Thymus (tissue), 14 donors: ENCODE measurements at places on chromosomes 12 and 14.

- no peak overlapping the region for H3K4me3 ChIP-seq
- H3K36me3 ChIP-seq, result no peaks in the 10 kb centered on the region
- H3K27me3 ChIP-seq, result no peaks in the 10 kb centered on the region
- H3K4me1 ChIP-seq, result peaks cover 9% of the 10 kb centered on the region
Observed at GRCh38 chr14:103856607-103857006, 9.2 kb upstream of the PPP1R13B start.

DNA sequence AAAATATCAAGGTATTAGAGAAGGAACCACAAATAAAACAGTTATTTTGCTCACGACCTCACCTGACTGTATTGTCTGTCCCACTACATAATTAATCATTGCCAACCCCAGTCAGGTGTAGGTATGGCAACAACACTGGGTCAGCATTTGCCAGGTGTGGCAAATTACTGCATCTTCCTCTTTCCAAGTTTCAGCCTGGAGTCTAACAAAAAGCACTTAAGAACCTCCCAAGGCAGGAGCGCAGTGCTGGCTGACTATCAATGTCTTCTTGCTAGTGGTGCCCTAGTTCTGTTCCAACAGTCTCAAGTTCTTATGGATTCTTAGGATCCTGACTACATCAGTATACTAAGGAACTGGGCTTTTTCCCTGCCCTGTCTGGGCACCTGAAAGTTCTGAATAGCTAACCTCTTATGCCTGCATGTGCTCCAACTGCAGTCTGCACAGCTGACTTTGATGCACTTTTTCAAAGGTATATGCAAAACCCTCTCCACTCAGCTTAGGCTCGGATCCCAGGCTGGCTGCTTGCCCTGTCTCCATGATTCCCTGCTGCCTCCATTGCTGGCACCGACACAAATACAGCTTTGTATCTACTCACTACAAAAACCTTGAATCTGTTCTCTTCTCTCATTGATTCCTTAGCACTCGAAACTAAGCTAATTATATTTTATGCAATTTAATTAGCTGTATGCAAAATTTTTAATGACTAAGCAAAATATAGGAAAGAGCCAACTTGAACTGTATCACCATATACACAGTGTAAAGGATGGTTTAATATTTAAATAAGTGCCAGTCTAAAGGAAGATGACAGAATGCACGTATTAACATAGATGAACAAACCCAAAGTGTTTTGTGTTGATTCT lies 113.3 kb downstream of the PRKD1 start:
- H3K4me3 ChIP-seq, result no peak overlapping the region
- no peak for DNase-seq
- H3K27ac ChIP-seq, result no peak overlapping the region

GRCh38 chr12:19925841-19926240 lies 442.5 kb upstream of the PDE3A start:
- H3K4me1 ChIP-seq, result no peaks in the 10 kb centered on the region
- no peaks in the 10 kb centered on the region for H3K27me3 ChIP-seq
- no peak overlapping the region for H3K4me3 ChIP-seq
- no peak overlapping the region for H3K27ac ChIP-seq
- DNase-seq, result no peak

DNA sequence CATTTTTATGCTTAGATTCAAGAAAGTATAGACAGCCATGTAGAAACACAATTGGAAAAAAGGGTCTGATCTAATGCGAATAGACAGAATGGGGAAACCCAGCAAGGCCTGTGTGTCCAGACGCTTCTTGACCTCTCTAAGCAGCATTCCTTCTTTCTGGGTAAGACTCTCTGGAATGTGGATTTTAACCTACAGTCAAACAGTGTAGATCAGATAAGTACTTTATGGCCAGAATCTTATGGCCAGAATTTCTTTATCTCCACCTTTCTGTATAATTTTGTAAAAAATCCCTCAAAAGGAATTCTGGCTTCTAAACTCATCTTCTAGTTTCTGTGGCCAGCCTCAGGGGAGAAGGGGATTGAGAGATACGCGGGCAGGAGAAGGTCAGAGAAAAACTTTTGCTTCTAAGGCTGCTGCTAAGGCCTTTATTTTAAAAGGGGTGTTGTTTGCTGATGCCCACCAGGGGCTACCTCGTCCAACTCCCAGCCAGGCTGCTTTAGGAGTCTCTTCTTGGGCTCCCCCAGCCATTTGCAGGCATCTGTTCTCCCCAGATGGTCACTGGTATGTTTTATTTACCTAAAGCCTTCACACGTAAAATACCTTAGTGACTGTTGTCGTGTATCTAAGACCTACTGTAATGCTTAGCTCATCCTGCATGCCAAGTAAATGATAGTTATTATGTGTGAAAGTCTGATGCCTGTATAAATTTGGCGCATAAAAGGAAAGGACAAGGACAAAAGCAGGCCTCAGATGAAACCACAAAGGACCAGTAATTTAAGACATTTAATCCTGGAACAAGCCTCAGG lies 68.4 kb downstream of the ANO6 start:
- H3K27ac ChIP-seq, result no peak overlapping the region
- H3K36me3 ChIP-seq, result peaks cover 9% of the 10 kb centered on the region
- H3K27me3 ChIP-seq, result no peaks in the 10 kb centered on the region
- H3K4me3 ChIP-seq, result no peak overlapping the region
- no peaks in the 10 kb centered on the region for H3K4me1 ChIP-seq

- no peak for DNase-seq
- H3K27ac ChIP-seq, result peak overlapping the region; percentile 19
- H3K4me3 ChIP-seq, result peak overlapping the region; percentile 4
Observed at GRCh38 chr14:101875727-101876554, 88.4 kb upstream of the DYNC1H1 start.

DNA sequence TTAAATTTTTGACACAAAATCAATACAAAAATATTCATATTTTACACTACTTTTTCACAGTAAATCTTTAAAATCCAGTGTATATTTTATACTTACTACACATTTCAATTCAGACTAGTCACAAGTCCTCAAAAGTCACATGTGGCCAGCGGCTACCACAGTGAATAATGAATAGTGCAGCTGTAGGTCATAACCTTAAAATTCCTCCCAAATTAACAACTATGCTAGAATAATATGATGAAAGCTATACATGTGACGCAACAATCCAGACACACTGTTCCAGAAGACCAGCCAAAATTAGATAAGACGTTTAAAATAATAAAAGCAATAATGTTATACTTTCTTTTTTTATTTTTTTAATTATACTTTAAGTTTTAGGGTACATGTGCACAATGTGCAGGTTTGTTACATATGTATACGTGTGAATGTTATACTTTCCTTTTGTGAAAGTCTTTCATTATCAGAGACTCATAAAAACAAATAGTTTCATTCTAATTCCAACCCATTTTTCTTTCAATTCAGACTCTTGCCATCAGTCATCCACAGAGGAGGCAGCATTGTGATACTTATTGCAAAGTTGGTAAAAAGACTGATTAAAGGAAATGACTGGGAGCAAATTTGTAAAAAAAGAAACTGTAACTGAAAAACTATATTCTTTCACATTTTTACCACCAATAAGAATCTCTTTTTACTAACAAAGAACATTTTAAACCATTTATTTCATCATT lies 67.0 kb downstream of the C2CD5 start:
- no peaks in the 10 kb centered on the region for H3K27me3 ChIP-seq
- no peaks in the 10 kb centered on the region for H3K4me1 ChIP-seq
- no peak overlapping the region for H3K27ac ChIP-seq
- H3K36me3 ChIP-seq, result peaks cover 4% of the 10 kb centered on the region
- DNase-seq, result no peak

DNA sequence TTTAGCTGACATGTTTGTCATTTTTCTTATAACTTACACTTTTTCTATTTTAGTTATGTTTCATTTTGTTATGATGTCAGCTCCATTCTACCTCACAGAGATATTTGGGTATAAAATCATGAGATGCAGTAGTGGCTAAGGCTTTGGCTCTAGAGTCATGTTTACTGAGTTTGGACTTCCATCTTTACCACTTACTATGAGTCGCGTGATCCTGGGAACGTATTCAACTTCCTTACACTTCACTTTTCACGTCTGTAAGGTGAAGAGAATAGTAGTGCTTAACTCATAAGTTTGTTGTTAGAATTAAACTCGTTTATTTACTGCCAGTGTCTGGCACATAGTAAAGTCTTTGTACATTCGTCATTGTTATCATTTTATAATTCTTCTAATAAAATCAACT lies 126.3 kb downstream of the ERC1 start:
- H3K4me1 ChIP-seq, result no peaks in the 10 kb centered on the region
- no peaks in the 10 kb centered on the region for H3K36me3 ChIP-seq
- DNase-seq, result no peak
- H3K4me3 ChIP-seq, result no peak overlapping the region

GRCh38 chr12:88691811-88692210 lies 111.5 kb upstream of the KITLG start:
- no peaks in the 10 kb centered on the region for H3K4me1 ChIP-seq
- H3K27me3 ChIP-seq, result no peaks in the 10 kb centered on the region
- no peak for DNase-seq
- no peak overlapping the region for H3K27ac ChIP-seq
- H3K36me3 ChIP-seq, result no peaks in the 10 kb centered on the region

DNA sequence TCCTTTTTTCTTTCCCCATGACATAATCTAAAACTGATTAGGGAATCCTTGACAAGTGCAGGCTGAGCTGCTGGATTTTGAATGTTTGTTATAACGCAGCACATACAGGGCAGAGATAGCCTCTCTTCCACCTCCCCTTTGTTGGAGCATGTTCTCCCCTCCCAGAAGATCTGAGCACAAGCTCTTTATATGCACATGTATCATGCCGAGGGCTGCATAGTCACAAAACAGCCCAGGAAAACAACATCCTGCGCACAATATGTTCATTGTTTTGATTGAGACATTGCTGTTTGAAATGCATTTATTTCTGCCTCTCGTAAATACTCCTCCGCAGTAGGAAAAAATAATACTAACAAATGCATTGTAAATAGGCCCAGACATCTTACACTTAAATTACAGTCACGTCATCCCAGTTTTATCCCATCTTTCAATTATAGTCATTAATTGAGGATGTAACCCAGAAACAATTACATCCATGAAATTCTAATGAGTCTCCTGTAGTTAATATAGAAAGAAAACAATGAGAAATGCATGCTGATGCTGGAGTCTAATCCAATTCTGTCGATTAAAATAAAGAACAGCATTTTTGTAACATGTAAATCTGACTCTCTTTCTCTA lies 401.8 kb downstream of the BTG1 start:
- no peaks in the 10 kb centered on the region for H3K36me3 ChIP-seq
- no peaks in the 10 kb centered on the region for H3K27me3 ChIP-seq
- no peak overlapping the region for H3K27ac ChIP-seq

- H3K4me1 ChIP-seq, result peaks cover 18% of the 10 kb centered on the region
- DNase-seq, result no peak
- H3K4me3 ChIP-seq, result no peak overlapping the region
- no peaks in the 10 kb centered on the region for H3K36me3 ChIP-seq
Observed at GRCh38 chr14:69190191-69190590, 1.1 kb upstream of the EXD2 start.

DNA sequence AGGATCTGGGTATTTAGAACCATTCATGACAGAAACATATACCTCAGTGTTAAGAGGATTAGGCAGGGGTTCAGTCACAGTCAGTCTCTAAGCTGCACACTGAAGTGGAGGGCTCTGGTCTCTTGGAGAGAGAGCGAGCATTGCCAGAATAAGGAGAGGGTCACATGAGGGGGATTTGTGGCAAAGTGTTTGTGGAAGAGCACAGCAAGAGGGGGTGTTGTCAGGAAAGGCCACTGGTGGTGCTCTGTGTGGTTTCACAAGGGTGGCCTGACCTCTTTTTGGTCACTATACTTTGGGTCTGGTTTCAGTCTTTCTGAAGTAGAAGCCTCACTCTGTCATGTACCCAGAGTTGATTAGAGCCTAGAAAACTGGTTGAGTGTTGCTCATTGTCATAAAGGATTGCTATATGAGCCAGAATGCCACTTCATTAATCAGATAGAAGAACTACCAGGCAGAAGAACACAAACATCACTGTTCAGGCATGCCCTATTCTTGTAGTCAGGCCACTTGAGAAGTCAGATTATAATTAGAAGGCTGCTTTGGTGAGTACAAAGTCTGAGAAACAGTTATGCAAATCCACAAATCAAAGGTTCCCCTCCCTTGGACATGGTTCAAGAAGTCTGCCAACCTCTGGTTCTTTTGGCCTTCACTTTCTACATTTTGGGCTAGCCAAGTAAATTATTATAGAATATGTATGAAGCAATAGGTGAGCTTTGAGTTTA lies 8.4 kb downstream of the TMEM19 start:
- H3K36me3 ChIP-seq, result peaks cover 2% of the 10 kb centered on the region
- DNase-seq, result no peak
- no peak overlapping the region for H3K27ac ChIP-seq
- H3K4me3 ChIP-seq, result no peak overlapping the region
- no peaks in the 10 kb centered on the region for H3K27me3 ChIP-seq

DNA sequence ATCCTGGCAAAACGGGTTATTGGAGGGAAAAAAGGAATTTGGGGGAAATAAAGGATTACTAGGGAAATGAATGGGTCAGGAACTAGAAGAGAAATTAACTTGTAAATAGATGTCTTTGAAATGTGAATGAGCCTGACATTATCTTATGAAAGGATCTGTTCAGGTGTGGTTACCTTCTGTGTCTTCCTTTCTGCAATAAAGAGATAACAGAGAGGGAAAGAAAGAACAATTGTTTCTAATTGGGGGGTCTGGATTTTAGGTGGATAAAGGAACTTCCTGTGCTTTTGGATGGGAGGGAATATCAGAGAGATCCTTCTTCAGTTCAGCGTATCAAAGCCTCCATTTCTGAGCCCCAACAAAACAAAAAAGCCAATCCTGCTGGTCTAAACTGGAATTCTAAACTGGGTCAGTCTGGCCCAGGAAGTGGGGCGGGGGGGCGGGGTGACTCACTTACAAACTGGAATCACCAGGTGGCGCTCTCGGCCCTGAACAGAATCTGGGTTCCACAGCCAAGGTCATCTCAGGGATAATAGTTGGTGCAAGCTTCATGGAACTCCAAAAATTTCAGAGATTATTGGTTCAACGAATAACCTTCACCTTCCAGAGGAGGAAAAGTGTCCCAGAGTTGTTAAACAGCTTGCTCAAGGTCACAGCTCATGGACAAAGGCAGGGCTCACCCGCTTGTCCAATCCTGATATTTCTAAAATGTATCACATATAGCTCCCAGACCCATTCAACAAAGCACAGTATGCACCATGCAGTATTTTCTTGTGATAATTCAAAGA lies 15.2 kb upstream of the PEBP1 start:
- H3K27me3 ChIP-seq, result no peaks in the 10 kb centered on the region
- peaks cover 2% of the 10 kb centered on the region for H3K4me1 ChIP-seq
- peak; percentile 41 for DNase-seq
- no peak overlapping the region for H3K4me3 ChIP-seq
- H3K27ac ChIP-seq, result no peak overlapping the region
- no peaks in the 10 kb centered on the region for H3K36me3 ChIP-seq

- H3K4me1 ChIP-seq, result no peaks in the 10 kb centered on the region
- H3K4me3 ChIP-seq, result no peak overlapping the region
- DNase-seq, result no peak
- H3K27me3 ChIP-seq, result peaks cover 27% of the 10 kb centered on the region
Observed at GRCh38 chr12:120618954-120619615, 21.3 kb upstream of the CABP1 start.

GRCh38 chr12:3040663-3041544 lies 36.3 kb upstream of the TSPAN9 start:
- no peak overlapping the region for H3K4me3 ChIP-seq
- DNase-seq, result no peak
- H3K4me1 ChIP-seq, result no peaks in the 10 kb centered on the region
